Fibroblast of skin of left quadriceps (primary cell): ENCODE measurements at places on chromosomes 6 and 20.

- no peak for DNase-seq
Observed at GRCh38 chr6:107656883-107657282, 167.0 kb downstream of the SOBP start.

GRCh38 chr20:19435316-19435715, 222.9 kb downstream of the SLC24A3 start:
- no peak for DNase-seq

DNA sequence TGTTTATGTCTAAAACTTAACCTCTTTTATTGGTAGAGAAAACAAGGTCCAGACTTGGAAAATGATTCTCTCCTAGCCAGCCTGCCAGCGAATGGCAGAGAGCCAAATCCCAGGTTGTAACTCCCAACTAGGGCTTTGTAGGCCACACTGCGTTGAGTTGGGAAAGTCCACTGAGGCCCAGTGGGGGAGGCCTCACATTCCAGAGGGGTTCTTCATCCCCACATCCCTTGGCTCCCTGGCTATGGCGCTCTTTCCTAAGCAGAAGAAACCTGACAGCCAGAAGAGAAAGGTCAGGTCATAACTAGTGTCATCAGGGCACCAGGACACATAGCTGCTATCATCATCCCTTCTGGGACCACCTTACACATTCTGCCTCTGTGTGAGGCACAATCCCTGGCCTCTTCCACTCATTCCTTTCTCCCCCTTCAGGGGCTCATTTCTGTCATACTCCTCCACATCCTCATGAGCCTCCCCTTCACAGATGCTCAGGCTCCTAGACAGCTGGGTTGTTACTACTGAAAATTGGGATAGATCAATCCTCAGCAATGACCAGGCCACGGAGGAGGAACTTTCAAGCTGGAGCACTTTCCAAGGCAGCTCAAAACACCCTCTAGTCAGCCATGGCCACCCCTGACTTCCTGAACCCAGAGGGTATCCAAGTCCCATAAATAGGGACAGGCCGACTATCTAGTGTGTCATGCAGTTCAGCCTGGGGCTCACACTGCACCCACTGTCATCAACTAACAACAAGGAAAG, 48.6 kb downstream of the TCP11 start:
- DNase-seq: peak; percentile 59

DNA sequence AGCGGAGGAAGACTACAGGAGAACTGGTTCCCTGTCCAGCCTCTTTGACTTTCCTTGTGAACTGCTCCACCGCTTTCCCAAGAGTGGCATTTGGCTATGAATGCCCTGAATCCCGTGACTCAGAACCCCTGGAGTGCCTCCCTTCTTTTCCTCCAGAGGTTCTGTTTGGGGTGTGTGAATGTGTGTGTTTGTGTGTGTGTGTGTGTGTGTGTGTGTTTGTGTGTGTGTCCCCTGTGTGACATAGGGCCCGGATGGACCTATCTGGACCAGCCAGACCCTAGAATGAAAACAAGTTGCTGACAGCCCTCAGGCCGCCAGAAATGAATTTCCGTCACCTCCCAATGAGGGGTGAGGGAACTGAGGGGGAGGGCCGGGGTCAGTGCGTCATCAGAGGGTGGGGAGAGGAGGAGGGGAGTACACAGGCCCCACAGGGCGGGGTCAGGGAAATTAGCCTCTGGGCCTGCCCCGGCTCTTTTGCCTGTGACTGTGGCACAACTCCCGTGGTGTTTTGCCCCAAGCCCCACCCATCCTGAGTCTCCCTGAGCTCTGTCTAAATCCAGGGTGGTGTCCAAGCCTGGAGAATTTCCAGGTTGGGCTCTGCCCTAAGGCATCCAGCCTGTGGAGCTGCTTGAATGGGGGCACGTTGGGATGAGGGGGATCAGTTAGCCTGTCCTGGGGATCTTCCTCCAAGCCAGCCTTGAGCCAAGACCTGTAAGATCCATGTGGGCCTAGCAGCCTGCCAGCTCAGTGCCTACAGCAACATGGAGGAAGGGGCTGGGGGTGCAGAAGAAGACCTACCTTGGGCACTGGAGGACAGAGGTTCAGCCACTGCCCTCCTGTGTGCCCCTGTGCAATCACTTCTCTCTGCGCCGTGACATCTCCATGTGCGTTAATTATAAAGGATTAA, 15.2 kb upstream of the MRPS18A start:
- DNase-seq: peak; percentile 84

- no peak for DNase-seq
Observed at GRCh38 chr6:161261816-161262215, 12.0 kb downstream of the AGPAT4 start.

GRCh38 chr20:35248641-35249475, 22.4 kb downstream of the MMP24 start:
- DNase-seq: no peak
